ENCODE measurements at places on chromosomes 2 and 18.

DNA sequence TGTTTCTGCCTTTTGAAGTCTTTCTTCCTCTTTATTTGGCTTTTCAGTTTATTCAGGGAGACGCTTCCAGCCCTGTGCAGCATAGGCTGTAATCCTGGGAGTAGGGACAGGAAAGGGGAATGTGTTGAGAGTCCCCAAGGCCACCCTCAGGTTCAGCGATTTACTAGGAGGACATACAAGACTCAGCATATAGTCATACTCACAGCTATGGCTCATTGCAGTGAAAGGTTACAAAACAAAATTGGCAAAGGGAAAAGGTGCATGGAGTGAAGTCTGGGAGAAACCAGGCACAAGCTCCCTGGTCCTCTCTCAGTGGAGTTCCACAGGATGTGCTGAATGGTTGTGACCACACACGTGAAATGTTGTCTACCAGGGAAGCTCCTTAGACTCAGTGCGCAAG is 49.6 kb upstream of the ZNF638 start:
- DNase-seq, result no peak

- no peak for DNase-seq
Observed at GRCh38 chr18:7684966-7685365, 117.8 kb downstream of the PTPRM start.

DNA sequence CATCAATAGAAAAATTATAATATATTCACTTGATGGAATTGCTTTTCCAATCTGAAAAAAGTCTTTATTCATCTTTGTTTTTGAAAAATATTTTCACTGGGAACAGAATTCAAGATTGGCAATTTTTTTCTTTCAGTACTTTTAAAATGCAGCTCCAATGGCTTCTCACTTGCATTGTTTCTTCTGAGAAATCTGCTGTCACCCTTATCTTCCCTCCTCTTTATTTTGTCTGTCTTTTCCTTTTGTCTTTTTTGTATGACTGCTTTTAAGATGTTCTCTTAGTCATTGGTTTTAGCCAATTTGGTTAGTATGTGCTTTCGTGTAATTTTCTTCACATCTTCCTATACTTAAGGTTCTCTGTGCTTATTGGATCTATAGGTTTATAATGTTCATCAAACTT is 37.1 kb upstream of the COPS8 start:
- no peak for DNase-seq

DNA sequence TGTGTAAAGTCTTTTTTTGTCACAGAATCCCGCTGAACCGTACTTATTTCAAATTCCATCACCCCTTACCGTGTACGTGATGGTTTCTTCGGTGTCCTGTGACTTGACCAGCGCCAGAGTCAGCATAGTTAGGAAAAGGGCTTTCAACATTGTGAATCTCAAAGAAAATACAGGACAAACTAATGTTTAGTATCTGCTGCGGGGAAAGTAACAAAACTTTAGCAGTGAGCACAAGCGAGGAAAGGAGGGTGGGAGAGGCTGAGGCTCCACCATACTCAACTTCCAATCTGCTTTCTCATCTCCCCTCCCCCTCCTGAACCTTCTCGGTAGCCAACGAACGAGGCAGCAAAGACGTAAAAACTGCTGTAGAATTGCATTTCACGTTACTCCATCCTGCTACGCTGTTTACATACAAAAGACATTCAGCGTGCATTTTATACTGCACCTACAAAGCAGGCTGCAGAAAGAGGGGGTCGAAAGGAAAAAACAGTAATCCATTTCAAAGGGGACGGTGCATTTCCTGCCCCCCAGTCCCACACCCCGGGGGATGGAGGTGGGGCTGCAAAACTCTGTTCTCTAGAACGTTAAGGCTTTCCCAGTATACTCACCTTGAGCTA is 1.2 kb downstream of the EFEMP1 start:
- no peak for DNase-seq

- no peak for DNase-seq
Observed at GRCh38 chr2:16368328-16368727, 297.3 kb downstream of the CYRIA start.

GRCh38 chr18:5238371-5238976 is 41.4 kb upstream of the AKAIN1 start:
- peak; percentile 22 for DNase-seq

DNA sequence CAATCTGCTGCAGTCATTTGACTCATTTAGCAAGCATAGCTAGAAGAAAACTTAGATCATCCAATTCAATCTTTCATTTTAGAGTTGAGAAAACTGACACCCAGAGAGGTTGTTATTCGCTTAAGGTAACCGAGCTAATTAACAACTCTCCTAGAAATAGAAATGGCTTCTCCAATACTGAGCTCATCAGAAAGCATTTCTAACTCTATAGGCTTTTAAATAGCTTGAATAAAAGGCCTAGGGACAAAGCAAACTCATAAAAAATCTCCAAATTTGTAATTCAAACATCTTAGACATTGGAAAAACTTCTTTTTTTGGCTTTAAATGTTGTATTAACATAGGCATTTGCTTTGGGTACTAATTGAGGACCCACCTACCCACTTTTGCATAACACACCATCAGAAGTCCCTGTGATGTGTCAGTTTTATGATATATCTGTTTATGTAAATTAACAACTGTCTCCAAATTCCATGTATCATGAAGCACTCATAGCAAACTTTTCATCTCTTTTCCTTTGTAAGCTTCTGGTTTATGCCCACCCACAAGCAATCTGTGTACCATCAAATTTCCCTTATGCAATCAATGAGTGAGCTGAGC is 343.9 kb upstream of the CHST9 start:
- no peak for DNase-seq

- no peak for DNase-seq
Observed at GRCh38 chr18:44954257-44954656, 273.6 kb downstream of the SETBP1 start.

DNA sequence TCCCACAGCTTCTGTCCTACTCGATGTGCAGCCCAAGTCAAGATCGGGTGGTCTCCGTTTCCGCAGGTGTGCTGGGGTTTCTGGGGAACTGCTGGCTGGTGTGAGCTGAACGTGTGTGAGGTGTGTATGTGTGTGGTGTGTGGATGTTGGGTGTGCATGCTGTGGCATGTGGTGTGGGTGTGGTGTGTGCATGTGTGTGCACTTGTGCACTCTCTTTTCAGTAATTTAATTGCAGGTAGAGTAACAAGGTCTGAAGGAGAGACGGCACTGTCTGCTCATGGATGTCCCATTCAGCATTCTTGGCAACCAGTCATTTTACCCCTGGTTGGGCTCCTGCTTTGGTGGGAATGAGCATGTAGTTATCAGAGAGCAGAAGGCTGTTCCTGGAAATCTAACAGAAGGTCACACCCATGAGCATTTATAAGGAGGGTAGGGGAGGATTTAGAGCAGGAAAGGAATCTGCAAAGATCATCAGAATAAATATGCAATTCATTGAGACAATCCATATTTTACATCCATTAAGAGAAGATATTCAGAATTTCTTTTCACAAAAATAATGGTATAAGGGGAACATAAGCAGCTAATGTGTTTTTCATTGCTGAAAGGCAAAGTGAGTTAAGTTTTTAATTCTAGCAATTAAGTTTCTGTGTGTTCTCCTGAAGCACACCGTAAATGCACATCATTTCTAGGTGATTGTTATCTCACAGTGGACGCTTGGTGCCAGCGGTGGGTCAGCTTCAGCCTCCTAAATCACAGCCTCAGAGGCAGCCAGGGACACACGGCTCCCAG is 60.7 kb downstream of the ADI1 start:
- no peak for DNase-seq

DNA sequence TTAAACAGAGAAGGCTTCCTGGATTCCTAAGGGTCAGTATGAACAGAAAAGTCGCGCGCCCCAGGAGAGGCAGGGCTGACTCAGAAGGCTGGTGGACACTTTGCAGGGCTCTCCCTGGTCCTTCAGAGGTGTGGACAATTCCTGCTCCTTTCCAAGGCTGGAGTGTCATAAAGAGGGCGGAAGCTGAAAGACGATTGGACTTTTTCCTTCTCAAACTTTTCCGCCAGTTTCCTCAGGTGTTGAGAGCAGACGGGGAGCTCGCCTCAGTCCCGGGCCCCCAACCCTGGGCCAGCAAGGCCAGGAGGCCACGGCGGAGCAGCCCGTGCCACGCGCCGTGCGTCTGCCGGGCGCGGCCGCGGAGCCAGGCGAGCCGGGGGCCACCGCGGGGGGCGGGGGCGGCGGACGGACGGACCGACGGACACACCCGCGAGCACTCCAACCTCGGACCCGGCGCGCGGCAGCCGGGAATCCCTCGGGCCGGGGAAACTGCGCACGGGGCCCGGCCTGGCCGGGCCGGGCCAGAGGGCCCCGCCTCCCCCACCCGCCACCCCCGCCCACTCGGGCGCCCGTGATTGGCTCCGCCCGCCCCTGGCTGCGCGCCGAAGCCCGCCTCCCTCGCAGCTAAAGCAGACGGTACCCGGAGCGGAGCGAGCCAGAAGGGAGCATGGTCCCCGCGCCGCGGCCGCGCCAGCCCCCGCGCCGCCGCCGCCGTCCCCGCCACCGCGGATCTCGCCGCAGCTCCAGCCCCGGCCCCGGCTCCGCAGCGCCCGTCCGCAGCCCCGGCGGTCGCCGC is at the start of gene KLHL29:
KLHL29 (plus strand) TSS at position 629 of the 793 bp plus-strand sequence. CDS start 177,018 bp downstream, outside the sequence.
- peak; percentile 46 for DNase-seq

- no peak for DNase-seq
Observed at GRCh38 chr2:166634706-166635105, 140.7 kb upstream of the SCN7A start.

DNA sequence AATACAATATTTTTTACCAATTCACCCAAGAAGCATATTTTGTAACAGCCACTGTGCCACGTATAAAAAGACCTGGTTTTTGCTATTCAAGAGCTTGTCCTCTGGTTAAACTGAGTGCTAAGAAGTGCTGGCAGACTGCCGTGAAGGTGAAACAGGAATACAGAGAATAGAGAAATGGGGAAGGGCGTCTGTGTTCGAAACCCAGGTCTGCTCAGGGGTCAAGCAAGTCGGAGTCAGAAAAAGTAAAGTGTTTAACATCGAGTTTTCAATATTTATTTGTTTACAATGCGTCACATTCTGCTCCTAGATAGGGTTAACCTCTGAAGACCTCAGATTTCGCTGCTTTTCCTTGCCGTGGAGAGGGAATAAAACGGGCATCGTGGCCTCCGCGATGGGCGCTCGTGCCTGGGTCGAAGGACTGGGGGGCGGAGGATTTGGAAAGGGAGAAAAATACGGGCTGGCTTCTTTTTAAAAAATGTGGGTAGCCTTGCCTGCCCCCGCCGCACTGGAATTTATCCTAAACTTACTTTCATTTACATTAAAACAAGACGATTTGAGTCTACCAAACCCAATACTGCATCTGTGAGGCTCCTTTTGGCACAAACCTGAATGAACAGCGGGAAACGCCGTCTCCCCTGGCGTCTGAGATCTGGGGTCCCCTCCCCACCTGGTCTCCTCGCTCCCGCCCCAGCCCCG is 1.1 kb upstream of the SNTG2 start:
- DNase-seq, result no peak

- no peak for DNase-seq
Observed at GRCh38 chr2:59025157-59025757, 784.1 kb upstream of the FANCL start.

DNA sequence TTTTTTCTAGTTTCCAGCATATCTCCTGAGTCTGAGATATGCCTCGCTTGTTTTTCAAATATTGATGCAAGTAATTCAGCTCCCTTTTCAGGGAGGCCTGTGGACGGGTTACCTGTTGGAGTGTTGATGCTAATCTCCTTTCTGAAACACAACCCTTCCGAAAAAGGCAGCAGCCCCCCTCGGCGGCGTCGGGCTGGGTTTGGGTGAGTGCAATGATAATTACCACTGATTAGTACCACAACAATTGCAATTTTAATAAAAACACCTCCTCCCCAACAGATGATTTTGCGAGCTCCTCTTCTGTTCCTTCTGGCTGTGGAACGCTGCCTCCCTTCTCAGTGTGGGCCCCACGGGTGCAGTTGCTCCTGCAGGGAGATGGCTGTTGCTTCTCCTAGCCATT is 66.3 kb downstream of the PTGR3 start:
- DNase-seq, result no peak

- DNase-seq, result no peak
Observed at GRCh38 chr18:35106013-35106844, 65.0 kb downstream of the MAPRE2 start.

DNA sequence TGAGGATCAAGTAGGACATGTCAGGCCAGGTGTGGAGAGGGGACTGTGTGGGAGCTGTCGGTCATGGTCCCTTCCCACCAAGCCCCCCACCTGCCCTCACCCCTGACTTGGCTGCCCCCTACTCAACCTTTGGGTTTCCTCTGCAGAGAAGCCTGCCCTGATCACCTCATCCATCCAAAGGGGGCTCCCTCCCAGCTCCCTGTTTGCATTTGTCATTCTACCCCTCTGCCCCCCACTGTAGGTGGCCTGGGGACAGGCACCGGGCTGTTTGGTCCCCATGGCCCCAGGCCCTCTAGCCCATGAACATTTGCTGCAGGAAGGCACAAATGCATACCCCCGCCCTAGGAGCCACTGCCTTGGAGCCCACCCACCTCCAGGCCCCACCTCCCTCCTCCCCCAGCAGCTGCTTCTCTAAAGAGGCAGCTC is 115.0 kb downstream of the SMAD7 start:
- DNase-seq, result no peak

GRCh38 chr2:239668651-239669050 is 267.8 kb upstream of the HDAC4 start:
- no peak for DNase-seq

- no peak for DNase-seq
Observed at GRCh38 chr18:60404486-60405085, 32.0 kb upstream of the MC4R start.

GRCh38 chr18:50161597-50162205 is 33.2 kb downstream of the MYO5B start:
- DNase-seq, result no peak

GRCh38 chr2:11820650-11821049 is 74.2 kb downstream of the LPIN1 start:
- no peak for DNase-seq

DNA sequence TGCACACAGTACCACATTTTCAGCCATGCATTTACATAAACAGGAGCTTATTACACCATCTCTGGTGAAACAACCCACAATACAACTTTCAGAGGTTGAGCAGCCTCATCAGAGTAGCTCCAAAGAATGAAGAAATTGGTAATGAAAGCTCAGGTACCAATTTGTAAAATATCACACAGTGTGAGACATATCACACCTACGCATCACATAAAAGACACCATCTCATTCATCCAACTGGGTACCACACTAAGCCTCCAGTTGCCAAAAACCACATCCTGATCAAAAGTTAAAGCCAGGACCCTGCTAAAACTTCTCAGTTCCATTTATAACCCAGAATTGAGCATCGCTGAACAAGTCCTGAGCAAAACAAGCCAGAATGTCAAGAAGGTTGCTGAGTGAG is 4.6 kb downstream of the TMEM163 start:
- DNase-seq, result no peak

- DNase-seq, result no peak
Observed at GRCh38 chr18:7207366-7207915, 23.4 kb upstream of the LRRC30 start.

Measured in activated CD4-positive, alpha-beta T cell treated with anti-CD3 and anti-CD28 coated beads, Interleukin-2, amount 50 U/mL, for 24 hours (primary cell).